ENCODE measurements at places on chromosomes 13 and 19.
A peak's percentile ranks its signal among the peaks of the same experiment; 100 is the strongest.

- no peak for ATAC-seq
Measured at GRCh38 chr19:6312018-6312417, 21.4 kb downstream of the ACER1 start.

GRCh38 chr13:20877902-20878301, 24.6 kb downstream of the XPO4 start:
- no peak for ATAC-seq

DNA sequence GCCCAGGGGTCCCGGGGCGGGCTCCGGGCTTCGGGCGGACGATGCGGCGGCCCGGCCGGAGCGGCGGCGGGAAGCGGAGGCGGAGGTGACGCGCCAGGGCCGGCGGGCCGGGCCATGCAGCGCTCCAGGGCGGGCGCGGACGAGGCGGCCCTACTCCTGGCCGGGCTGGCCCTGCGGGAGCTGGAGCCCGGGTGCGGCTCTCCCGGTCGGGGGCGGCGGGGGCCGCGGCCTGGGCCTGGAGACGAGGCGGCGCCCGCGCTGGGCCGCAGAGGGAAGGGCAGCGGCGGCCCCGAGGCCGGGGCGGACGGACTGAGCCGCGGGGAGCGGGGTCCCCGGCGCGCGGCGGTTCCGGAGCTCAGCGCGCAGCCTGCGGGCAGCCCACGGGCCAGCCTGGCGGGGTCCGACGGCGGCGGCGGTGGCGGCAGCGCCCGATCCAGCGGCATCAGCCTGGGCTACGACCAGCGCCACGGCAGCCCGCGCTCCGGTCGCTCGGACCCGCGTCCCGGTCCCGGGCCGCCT, 362 bp downstream of the WTIP start:
- peak; percentile 41 for ATAC-seq

GRCh38 chr13:45446181-45446580, 18.6 kb upstream of the COG3 start:
- ATAC-seq: peak; percentile 69

- ATAC-seq: peak; percentile 77
Measured at GRCh38 chr13:109243311-109243951, 543.0 kb downstream of the IRS2 start.

DNA sequence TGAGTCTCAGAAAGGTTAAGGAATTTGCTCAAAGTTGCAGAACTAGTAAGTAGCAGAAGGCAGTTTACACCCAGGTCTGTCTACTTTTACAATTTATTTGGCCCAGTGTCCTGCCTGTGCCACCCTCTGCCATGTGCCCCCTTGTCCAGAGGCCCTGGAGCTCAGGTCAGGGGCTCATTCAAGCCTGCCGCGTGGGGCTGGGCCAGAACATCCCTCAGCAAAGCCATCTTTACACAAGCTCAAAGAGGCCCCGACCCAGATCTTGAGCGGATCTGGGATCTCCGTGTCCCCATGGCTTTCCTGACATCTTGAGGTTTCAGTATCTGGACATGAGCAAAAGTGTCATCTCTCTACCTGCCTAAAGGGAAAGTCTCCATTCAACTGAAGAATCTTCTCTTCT, 76.4 kb upstream of the VSTM2B start:
- no peak for ATAC-seq

- ATAC-seq: no peak
Measured at GRCh38 chr19:15025217-15025616, 24.1 kb upstream of the CASP14 start.

DNA sequence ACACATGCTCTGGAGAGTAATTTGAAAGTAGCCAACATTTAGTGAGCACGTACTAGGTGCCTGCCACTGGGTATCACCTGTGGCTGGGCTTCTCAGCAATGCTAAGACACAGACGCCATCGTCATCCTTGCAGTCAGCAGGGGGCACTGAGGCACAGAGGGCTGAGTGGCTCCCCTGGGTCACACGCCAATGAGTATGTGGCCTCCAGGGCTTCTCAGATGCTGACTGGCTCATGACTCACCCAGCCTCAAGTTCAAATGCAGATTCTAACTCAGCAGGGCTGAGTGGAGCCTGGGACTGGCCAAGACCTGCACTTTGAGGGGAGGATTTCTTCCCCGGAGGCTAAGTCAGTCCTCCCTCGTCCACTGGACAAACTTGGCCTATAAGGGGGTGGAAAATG, 115.1 kb upstream of the CACNA1A start:
- peak; percentile 97 for ATAC-seq

- ATAC-seq: peak; percentile 22
Measured at GRCh38 chr13:112615391-112615790, 27.4 kb upstream of the TUBGCP3 start.

DNA sequence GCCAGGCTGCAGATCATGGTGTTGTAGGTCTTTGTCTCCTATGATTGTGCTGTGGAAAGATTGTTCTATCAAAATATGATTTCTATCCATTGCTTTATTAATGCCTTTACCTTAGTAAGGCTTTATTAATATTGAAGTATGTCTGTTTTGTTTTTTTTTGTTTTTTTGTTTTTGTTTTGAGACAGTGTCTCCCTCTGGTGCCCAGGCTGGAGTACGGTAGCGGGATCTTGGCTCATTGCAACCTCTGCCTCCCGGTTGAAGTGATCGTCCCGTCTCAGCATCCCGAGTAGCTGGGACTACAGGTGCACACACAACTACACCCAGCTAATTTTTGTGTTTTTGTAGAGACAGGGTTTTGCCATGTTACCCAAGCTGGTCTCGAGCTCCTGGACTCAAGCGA, 7.7 kb downstream of the IRGC start:
- ATAC-seq: no peak

DNA sequence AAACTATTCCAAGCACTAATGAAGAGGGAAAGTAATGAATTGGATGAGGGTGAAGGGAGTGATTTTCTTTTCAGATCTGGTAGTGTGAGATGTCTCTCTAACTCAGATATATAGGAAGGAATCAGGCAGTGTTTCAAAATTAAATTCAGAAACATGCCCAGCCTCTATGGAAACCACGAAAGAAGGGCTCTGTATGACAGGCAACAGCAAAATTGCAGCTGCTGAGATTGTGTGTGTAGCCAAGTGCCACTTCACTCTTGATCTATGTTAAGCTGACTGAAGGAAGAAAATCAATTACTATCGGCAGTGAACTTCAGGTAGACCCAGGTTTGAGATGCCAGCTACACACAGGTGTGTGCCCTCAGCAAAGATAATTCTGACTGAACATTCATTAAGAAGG, 387.4 kb downstream of the PCDH9 start:
- no peak for ATAC-seq

GRCh38 chr13:85379433-85379832, 419.8 kb downstream of the SLITRK6 start:
- ATAC-seq: no peak

DNA sequence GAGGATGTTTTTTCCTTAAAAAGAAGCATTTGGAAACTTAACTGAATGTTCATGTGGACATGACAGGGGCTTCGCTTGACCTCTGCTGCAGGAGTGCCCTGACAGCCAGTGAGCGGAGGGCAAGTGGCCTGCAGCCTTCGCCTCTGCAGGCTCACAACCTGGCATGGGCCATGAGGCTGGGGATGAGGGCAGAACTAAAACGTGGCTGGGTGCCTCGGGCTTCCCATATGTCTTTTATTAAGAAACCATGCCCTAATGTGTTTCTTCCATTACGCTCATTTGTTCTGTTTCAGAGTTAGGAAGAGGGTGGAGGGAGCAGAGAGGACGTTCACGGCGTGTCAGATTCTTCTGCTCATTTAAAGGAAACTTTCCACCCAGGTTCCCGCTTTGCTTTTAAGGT, 2.9 kb downstream of the ARHGEF7 start:
- ATAC-seq: no peak

GRCh38 chr13:36666477-36667229, 7.2 kb upstream of the SERTM1 start:
- no peak for ATAC-seq

- no peak for ATAC-seq
Measured at GRCh38 chr13:53631511-53631910, 602.9 kb downstream of the OLFM4 start.

GRCh38 chr13:20140487-20140886, 20.4 kb downstream of the GJA3 start:
- ATAC-seq: no peak

DNA sequence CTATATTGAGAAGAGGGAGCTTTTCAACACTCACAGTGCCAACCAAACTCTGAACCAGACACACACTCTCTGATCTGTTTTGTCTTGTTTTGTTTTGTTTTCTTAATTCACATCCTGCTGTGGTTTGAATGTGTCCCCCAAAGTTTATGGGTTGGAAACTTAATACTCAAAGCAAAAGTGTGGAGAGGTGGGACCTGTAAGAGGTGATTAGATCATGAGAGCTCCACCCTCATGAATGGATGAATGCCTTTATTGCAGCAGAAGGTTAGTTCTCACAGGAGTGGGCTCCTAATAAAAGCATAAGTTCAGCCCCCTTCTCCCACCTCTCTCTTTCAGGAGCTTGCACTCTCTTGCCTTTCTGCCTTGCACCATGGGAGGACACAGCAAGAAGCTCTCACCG, 957.1 kb downstream of the PCDH9 start:
- ATAC-seq: no peak

DNA sequence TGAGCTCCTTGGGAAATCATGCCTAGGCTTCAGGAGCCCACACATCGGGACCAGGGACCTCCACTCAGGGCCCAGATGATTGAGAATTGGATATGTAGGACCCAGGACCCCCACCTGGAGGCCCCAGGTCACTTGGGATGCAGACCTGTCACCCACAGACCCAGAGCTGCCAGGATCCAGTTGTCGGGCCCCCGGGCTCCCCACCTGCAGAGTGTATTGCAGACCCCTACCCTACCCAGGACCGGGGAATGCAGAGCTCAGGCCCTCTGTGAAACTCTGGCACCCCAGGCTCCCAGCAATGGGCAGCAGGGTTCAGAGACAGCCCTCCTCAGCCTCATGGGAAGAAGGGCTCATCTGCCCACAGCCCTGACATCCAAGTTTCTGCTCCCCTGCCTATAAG, 5.9 kb downstream of the NFKBIB start:
- ATAC-seq: no peak

DNA sequence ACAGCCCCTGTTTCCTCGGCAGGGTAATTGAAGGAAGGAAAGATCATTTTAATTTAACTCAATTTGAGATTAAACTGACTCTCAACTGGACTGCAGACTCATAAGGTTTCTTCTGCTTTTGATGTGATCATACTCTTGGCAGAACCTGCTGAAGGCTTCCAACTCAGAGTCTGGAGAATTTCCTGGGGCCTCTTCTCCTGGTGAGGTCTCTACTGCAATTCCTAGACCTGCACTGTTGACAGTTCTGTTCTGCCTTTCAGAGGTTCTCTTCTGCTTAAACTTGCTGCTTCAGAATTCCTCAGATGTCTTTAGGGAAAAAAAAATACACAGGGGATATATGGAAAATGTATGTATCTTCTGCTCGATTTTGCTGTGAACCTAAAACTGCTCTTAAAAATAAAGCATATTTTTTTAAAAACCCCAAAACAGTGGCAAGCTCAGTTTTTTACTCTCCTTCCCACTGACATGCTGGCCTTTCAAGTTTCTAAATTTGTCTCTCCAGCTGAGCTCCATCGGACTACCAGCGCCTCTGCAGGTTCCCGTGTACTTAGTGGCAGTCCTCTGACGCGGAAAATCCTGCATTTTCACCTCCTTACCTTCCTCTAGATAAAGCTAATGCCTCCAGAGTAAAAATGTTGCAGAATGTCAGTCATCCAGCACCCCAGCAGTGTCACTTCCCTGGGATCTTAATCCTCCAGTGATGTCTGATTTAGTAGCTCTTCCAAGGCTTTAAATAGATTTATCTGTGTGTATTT, 733.5 kb upstream of the SGCG start:
- ATAC-seq: no peak

- no peak for ATAC-seq
Measured at GRCh38 chr13:51786425-51787265, 17.3 kb downstream of the DHRS12 start.

DNA sequence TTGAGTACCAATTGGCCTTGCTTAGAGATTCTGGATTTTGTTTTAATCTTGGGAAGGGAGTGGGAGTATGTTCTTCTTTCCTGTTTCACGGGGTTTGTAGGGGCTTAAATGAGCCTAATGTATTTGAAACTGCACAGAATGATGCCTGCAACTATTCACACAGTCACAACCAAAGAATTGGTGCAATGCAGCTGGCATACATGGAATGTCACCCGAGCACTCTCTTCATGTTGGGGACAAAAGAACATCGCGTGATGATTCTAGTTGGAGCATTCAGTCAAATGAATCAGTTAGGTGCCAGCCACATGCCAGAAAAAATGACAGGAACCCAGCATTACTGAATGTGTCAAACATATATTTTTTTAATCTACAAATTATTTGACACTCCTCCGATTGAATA, 22.1 kb downstream of the STARD13 start:
- no peak for ATAC-seq

DNA sequence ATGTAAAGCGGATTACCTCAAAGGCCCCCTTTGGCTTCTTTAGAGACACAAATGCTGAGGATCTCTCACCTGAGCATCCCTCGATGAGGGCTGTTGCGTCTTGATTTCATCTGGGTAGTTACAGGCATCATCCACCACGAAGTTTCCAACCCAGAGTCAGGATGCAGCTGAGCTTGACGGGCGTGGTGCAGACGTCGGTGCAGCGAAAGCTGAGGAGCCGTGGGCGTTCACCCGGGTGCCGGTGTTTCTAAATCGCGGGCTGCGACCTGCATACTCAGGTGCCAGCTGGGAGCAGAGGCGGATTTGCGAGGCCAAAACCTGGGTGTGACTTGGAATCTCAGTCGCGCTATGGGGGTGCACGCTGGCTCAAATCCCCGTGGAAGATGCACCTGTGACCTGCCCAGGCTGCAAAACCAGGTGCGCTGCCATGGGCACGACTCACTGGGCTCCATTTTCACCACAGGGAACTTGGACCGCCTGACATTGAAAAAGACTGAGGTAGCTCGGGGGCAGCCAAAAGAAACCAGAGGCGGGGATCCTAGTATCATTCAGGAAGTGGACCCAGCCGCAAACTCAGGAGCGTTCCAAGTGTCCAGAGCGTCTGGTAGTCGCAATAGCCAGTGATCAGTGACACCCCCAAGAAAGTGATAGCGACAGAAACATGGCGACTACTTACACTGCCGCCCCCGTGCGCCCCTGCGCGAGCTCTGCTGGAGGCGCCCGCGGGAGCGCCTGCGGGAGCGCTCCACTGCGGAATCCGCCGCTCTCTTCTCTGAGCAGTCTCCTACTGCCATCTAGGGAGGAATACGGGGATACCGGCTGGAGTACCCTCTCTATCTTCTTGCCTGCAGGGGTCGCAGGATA, 36.4 kb upstream of the IGFL4 start:
- ATAC-seq: peak; percentile 82

- peak; percentile 94 for ATAC-seq
Measured at GRCh38 chr13:26022538-26023292, 29.1 kb downstream of the SHISA2 start.

DNA sequence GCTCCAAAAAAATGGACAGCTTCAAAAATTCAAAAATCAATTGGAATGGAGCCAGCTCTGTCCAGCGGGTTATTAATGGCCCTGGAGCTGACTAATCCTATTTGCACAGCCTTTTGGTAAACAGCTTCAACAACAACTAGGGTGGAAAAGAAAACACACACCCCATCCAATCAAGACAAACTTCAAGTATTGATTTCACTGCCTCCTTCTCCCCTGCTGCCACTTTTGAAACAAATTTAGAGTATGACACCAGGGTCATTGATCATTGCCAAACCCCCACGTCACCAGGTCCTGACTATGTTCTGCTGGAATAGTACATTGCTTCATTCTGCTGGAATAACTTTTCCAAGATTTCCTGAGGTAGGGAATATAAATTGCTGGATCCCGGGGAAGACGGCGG, 56.8 kb upstream of the GTF3A start:
- ATAC-seq: no peak
